ENCODE measurements at places on chromosomes 6 and 20.

- DNase-seq: no peak
Observed at GRCh38 chr20:45589725-45590124, 10.6 kb upstream of the WFDC8 start.

DNA sequence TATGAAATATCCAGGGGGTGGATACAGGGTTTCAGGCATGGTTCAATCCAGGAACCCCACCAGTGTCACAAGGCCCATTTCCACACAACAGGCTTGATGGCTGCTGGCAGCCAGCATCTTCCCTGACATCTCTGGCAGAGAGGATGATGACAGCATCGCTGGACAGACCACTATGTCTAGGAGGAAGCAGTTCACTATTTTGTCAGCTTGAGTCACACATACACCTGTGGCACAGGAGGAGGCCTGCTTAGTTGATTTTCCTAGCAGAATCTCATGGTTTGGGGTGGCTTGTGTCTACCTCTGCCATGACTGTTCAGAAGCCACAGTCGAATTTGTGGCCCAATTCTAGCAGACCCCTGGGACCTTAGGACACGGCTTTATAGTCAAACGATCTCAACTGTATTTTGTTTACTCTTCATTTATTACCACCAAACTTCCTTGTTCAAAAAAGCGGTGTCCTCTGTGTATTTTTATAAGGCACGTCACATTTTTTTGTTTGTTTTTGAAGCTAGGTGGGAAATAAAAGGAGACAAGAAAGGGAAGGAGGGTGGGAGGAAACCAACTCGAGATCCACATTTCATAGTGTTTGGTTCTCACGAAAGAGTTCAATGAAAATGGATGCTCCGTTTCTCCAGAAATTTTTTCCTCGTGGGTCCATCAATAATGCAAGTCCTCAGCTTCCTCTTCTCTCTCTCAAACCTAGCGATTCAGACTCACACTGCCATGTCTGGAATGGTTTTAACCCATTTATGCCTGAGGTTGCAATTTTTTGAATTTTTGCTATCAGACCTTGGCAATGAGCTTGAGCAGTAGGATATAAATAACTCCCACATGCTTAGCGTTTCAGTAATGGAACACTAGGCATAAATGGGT is 94.4 kb downstream of the TOX2 start:
- DNase-seq: no peak

GRCh38 chr6:75602246-75603105 is 796 bp downstream of the SENP6 start:
- DNase-seq: peak; percentile 40

GRCh38 chr6:2862712-2863181 is 21.1 kb upstream of the SERPINB1 start:
- no peak for DNase-seq

DNA sequence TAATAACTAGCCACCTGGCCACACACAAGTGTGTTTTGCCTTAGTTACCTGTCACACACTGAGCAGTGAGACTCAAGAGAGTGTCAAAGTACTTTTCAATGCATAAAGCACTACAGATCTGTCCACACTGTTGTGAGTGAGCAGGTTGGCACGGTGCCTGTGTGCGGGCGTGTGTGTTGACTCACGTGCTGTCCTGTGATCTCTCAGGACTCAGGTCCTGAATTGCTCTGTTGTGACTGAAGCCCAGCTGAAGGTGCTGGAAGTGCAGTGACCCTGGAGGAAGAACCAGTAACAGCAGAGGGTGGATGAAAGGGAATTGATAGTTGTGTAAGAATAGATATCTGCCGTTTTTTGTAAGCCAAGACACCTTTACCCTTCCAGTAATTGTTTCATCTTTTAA is 18.3 kb downstream of the SLC16A10 start:
- DNase-seq: peak; percentile 74

DNA sequence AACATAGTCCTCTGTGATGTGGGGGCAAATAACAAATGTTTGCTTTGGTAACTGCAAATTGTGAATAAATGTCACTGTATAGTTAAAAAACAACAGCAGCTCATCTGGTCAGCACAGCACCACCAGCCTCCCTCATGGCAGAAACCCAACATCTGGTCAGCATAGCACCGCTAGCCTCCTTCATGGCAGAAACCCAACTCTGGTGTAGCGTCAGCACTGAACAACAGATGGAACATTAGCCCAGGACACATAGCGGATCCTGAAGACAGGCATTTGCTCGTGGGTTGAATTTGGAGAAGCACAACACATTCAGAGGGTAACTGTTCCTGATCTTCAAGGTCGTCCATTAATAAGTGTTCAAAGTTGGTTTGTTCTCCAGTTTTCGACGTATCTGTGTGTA is 265.9 kb downstream of the DLL1 start:
- DNase-seq: peak; percentile 80

DNA sequence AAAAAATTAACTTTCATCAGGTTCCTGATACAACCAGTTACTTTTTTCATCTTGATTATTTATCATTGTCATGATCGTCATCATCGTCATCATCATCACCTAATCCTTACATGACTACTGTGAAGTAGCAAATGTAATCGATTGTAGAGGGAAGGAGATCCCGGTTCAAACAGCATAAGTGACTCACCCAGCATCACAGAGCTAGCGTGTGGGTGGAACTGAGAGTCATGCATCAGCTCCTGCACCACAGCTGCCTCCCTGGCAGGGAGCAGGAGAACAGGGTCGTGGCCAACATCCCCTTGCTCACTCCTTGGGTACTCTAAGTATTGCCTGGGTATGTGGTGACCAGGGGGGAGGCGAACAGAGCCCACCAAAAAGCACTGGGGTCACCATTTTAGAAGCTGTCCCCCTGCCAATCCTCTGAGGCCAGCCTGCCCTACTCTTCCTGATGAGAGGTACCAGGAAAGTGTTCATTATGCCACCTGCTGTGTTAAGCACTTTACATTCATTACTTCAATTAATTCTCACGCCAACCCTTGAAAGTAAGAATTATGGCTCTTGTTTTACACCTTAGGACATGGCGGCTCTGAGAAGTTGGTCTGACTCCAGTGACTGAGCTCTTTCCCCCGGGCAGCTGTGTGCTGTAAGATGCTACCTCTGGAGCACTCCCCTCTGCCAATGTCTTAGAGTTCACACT is 425.2 kb downstream of the CD83 start:
- no peak for DNase-seq

DNA sequence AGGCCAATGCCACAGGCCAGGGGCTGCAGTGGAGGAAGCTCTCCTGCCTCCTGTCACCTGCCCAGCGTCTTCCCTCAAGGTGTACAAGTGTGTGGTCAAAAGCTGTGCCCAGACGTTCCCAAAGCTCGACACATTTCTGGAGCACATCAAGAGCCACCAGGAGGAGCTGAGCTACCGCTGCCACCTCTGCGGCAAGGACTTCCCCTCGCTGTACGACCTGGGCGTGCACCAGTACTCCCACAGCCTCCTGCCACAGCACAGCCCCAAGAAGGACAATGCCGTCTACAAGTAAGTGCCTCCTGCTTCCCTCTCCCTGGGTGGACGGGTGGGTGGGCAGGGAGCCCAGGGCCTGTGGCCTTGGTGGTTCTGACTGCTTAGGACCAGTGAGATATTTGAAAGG is 38.2 kb downstream of the ZNF341 start:
- no peak for DNase-seq

DNA sequence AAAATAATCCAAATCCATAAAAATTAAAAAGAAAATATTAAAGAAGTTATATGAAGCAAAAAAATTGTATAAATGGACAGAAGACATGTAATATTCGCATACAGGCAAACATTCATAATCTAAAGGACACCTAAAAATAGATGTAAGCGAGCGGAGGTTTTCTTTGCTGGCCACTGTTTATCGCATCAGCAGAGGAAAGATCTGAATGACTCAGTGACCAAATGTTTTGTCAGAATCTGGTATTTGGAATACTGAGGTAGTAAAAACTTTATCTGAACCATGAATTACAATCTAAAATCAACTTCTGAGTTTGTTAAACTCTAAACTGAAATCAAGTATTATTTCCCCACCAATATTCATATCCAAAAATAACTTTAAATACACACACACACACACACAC is 7.8 kb downstream of the TSPYL4 start:
- DNase-seq: no peak

DNA sequence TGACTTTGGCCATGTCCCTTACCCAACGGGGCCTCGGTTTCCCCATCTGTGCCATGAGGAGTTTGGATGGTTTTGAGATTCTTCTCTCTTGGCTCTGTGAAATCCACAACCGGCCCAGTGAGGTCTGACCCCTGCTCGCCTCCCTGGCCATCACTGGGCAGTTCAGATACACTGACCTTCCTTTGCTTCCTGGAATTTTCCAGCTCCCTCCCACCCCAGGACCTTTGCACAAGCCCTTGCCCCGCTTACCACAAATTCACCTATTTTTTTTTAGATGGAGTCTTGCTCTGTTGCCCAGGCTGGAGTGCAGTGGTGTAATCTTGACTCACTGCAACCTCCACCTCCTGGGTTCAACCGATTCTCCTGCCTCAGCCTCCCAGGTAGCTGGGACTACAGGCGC is 12.6 kb upstream of the NOL4L start:
- DNase-seq: no peak

- DNase-seq: no peak
Observed at GRCh38 chr6:3875486-3875885, 26.3 kb downstream of the FAM50B start.

- DNase-seq: no peak
Observed at GRCh38 chr6:163354761-163355425, 59.6 kb upstream of the QKI start.

DNA sequence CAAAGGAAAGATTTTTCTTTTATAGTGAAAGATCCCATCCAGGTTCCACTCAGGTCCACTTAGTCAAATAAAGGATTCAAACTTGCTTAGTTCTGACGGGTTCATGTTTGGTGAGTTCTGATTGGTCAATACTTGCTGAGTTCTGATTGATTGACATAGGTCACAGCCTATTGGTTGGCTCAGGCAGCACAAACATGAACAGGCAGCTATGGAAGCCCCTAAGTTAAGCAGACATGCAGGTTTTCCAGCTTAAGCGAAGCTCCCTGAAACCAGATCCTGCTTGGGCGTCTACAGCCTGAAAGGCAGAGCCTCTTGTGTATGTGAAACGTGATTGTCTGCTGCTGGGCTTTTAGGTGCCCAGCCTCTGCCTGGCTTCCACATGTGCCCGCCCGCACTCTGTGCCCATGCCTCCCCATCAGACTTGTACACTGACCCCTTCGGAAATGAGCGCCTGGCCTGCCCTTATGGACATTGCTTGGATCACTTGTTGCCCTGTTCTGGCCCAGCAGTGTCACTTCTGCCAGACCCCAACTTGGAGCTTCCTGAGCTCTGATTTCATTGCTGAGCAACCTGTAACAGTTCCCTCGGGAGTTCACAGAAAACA is 45.4 kb upstream of the ECI2 start:
- no peak for DNase-seq

DNA sequence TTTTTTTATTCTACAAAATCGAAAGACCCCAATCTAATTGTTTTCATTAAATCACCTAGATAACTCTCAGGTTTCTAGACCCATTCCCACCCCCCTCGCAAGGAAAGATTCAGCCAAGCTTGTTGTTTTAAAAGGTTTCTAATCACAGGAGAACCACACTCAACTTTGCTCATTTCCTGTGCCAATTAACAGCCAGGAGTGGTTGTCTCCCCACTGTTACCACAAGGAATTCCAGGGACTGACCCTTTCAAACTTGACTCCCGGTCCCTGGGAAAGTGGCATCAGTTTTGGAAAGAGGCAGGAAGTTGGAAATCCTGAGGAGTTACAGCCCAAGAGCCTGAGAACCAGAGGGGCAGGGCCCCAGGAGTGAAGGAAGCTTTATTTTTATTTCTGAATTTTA is 561.3 kb upstream of the JAG1 start:
- DNase-seq: no peak

DNA sequence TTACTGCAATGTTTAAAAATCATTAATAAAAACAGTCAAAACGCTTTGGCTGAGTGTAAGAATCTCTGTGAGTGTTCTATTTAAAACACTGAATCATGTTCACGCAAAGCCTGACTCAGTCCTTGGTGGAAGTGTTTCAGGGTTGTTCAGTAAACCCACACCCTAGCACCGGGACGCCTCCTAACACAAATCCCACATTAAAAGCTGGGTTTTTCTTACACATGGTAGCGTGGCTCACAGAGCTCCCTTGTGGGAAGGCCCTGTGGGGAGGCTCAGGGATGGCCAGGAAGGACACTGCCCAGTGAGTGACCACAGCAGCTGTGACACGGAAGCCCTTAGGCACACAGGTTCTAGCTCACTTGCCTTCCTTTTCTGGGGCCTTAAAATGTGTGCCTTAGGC is 80.2 kb downstream of the GMPR start:
- no peak for DNase-seq

DNA sequence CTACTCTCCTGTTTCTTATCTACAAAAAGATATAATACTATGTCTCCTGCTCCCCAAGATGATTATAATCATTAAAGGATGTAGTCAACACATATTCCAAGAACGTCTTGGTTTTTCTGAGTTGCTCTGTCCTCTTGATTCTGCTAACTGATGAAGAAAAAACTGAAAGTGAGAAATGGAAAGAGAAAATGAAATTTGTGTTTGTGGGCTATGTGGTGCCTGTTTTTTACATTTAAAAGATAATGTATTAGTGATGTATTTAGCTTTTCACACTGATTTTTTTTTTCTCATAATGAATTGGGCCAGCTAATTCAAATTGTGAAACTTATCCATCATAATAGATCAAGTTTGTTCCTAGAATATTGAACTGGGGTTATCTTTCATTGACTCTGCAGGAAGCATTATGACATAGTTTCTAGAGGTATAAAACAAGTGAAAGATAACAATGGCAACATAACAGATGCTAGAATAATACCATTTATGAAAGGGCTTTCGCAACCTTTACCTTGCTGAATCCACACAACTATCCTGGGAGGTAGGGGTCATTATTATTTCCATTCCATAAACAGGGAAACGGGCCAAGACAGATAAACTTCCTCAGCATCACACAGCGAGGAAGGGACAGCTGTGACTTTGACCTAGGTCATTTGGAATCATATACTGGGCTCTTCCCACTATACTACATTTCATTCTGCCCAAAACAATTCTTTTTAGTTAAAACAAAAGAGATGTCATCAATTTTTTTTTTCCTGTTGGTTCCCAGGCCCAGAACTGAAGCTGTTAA is 336.7 kb downstream of the GJA1 start:
- no peak for DNase-seq

- DNase-seq: no peak
Observed at GRCh38 chr20:37686762-37687477, 6.9 kb upstream of the CTNNBL1 start.

DNA sequence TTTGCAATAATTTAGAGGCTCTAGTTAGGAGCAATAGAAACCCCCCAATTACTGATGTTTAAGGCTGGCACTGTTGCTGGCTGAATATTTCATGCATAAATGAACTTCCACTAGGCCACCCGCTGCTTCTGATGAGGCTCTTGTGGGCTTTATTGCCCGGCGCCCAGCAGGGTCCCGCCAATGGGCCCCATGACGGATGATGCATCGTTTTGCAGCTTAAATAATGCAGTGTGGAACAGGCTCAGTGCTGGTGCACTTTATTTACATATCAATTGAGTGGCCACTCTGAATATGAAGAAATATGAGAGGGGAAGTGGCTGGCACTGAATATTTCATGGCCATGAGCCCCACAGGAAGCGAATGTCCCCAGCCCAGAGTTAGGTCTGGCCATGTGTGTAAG is 155.3 kb upstream of the MAFB start:
- DNase-seq: no peak

Data from SHP77 (cell line).